ENCODE measurements at places on chromosomes 11 and 22.

DNA sequence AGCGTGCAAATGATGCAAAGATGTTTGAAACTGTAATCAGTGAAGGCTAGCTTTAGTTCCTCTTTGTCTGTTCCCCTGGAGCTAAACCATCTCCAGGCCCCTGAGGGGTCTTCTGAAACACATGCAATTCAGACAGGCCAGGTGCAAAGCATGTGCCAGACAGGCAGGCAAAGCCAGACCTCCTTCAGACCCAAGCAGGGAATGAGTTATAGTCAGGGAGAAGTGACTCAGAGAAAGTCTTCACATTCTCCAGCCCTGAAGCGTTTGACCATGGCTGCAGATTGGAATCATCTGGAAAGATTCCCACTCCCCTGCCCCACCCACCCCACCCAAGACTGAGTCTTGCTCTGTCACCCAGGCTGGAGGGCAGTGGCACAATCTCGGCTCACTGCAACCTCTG lies 187.0 kb upstream of the ISX start:
- DNase-seq, result no peak

GRCh38 chr11:124884340-124884739 lies 13.3 kb downstream of the ROBO4 start:
- no peak for DNase-seq

DNA sequence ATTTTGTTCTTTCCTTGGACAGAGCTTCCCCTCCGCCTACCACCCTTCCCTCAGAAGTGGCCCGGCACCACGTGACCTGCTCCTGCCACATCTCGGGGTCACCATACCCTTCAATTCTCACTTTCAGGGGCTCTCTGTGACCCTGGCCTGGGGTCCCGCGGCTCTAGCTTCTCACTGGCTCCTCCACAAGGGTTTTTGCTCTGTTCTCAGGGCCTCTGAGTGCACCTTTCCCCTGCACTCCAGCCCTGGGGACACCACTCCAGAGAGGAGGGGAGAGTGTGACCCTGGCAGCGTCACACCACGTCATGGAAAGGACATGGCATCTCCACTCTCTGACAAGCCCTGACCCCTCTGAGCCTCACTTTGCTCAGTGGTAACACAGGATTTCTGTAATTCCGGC lies 17.4 kb downstream of the POU2F3 start:
- no peak for DNase-seq

- peak; percentile 27 for DNase-seq
These were observed 72.6 kb downstream of the HIPK3 start for GRCh38 chr11:33329705-33330329.

- DNase-seq, result no peak
These were observed 76.1 kb downstream of the PRR5L start for GRCh38 chr11:36372101-36372771.

DNA sequence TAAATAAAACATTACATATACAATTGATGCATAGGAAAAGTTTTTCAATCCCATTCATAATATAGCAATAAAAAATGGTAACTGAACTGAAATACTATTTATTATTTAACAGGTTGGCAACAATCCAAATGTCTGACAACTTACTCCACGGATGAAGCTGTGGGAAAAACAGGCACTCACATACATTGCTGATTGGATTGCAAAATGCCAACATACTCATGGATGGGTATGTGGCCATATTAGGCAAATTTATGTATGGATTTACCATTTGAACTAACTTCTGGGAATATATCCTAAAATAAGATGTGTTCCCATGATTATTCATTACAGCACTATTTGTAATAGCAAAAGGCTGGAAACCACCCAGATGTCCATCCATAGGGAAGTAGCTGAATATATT lies 3.2 kb upstream of the BIRC2 start:
- DNase-seq, result no peak

GRCh38 chr22:32911503-32911902 lies 110.0 kb downstream of the TIMP3 start:
- DNase-seq, result no peak

GRCh38 chr11:84019571-84020194 lies 733.5 kb upstream of the CCDC90B start:
- DNase-seq, result no peak

DNA sequence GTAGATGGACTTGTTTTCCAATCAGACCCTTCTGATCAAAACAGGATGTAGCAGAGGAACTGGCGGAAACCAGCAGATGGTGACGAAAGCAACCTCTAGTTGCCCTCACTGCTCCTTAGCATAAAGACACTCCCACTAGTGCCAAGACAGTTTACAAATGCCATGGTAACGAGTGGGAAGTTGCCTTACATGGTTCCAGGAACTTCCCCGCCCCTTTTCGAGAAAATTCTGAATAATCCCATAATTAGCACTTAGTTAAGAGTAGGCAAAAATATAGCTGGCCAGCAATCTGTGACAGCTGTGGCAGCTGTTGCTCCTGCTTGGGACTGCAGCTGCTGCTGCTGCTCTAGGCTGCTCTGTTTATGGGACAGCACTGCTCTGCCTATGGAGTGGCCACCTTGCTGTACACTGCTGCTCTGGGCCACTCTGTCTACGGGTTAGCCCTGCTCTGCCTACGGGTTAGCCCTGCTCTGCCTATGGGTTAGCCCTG lies 33.4 kb upstream of the SORL1 start:
- no peak for DNase-seq

DNA sequence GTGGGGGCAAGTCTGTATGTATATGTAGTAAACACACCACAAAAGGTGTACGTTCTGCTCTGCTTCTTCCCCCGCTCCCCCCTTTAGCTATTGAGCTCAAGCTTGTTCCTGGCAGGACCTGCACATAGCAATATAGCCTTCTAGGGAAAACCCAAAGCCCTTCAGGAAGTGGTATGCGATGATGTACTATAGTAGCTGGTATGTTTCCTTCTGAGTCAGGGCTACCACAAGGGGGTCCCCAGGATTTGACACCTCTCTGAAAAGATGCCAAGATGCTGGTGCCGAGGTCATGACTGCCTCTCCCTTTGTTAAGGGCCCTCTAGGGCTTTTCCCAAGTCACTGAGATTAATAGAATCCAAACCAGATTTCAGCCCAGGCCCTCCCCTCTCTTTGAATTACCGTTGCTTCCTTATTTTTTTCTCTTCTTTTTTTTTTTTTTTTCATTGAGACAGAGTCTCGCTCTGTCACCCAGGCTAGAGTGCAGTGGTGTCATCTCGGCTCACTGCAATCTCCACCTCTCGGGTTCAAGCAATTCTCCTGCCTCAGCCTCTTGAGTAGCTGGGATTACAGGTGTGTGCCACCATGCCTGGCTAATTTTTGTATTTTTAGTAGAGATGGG lies 268.4 kb downstream of the ETS1 start:
- no peak for DNase-seq

GRCh38 chr11:72084965-72085364 lies 4.3 kb downstream of the LRRC51 start:
- DNase-seq, result peak; percentile 73

- no peak for DNase-seq
These were observed 2.4 kb downstream of the MPST start for GRCh38 chr22:37021710-37022482.

GRCh38 chr22:29994943-29995342 lies 85.3 kb upstream of the HORMAD2 start:
- DNase-seq, result no peak

- no peak for DNase-seq
These were observed 2.6 kb downstream of the CDC45 start for GRCh38 chr22:19482297-19482696.

GRCh38 chr11:64601605-64602465 lies 10.8 kb downstream of the SLC22A12 start:
- DNase-seq, result no peak

- no peak for DNase-seq
These were observed 41.9 kb upstream of the TTLL12 start for GRCh38 chr22:43228863-43229262.

DNA sequence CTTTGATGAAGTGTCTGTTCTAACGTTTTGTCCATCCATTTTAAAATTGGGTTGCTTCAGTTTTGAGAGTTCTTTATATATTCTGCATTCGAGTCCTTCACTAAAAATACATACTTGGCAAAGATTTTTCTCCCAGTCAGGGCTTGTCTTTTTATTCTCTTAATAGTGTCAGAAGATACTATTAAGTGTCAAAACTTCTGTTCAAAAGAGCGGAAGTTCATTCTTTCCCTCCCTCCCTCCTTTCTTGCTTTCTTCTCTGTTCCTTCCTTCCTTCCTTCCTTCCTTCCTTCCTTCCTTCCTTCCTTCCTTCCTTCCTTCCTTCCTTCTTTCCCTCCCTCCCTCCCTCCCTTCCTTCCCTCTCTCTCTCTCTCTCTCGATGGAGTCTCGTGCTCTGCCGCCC lies 7.6 kb upstream of the MUC6 start:
- DNase-seq, result no peak

GRCh38 chr11:29435421-29435820 lies 581.4 kb downstream of the KCNA4 start:
- DNase-seq, result no peak

GRCh38 chr22:49334976-49335375 lies 492.7 kb downstream of the BRD1 start:
- no peak for DNase-seq

- DNase-seq, result peak; percentile 7
These were observed 11.7 kb downstream of the MICAL2 start for GRCh38 chr11:12122083-12122482.

DNA sequence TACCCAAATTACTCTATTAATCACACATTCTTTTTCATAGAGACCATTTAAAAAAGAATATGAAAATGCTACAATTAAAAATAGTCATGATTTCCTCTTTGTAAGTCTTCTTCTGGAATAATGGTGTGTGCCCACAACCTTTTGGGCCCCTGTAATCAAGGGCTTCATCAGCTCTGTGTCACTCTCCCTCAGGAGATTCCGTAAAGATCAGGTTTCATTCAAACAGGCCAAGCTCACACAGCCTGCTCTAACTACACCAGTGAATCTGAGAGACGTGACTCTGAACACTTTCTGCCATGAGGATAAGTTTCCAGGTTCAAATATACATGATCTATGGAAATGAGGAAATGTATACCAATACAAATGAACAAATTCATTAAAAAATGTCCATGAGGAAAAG lies 9.5 kb downstream of the DRICH1 start:
- no peak for DNase-seq

- DNase-seq, result no peak
These were observed 76.0 kb upstream of the KCNQ1OT1 start for GRCh38 chr11:2775626-2776350.

DNA sequence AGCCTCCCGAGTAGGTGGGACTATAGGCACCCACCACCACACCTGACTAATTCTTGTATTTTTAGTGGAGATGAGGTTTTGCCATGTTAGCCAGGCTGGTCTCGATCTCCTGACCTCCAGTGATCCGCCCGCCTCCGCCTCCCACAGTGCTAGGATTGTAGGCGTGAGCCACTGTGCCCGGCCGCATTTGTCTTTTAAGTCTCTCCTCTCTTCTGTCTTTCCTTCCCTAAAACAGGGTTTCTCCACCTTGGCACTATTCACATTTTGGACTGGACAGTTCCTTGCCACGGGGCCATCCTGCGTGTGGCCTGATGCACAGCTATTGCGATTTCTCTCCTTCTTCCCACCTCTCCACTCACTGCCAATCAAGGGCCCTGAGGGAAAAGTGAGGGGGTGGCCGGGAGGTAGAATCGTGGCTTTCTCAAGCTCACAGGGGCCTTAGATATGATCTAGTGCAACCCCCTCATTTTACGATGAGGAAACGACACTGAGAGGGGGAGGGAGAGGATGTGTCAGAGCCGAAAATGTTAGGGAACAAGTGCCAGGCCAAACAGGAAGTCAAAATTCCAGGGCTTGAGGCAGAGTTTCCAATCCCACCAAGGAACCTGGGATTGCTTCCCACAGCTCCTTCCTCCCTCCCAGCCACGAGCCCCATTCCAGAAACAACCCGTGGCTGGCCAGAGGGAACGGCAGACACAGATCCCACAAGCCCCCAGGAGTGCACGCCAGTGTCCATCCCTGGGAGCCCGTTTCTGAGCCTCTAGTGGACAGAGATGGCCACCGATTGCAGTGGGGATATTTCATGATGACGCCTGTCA lies 21.2 kb downstream of the SCGB1A1 start:
- no peak for DNase-seq

DNA sequence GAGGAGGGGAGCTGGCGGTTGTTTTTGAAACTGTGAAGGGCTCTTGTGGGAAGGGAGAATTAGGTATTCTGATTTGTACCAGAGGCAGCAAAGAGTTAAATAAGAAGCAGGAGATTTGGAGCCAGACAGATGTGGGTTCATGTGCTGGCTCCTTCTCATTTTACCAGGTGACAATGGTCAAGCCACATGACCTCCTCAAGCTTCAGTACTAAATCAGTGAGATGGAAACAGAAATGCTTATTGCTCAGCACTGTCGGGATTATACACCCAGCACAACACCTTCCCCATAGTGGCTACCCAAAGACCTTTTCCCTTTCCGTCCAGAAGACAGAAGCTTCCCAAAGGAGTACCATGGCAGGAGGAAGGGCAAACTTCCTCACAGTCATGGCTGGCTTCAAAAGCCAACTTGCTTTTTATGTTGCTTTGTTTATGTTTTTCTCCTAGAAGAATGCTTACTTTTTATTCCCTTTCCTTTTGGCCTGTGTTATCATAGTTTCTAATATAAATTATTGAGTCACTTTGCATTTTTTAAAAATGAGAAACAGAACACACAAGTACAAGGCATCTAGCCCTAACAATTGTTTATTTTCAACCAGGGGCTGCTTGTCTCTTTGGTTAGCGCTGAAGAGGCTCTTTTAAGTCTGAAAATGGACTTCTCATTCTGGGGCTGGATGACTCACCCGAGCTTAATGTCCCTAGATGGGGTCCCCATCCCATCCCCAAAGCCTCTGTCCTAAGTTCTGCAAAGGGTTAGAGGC lies 181.5 kb upstream of the ZBED5 start:
- DNase-seq, result no peak

- DNase-seq, result peak; percentile 86
These were observed 571.2 kb downstream of the TBC1D22A start for GRCh38 chr22:47333625-47334024.
